ENCODE measurements at places on chromosomes 16 and 17.

DNA sequence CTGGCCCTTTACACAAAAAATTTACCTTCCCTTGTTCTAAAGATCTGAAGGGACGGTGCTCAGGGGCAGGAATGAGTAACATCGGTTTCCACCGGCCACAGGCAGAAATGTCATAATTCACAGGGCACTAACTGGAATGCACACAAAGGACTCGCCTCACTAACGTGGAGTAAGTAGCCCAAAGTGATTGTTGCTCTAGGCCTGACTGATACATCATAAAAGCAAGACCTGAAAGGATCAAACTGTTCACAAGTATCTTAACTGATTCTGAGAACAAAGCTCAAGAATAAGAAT lies 8.9 kb upstream of the TCF25 start:
- no peak for DNase-seq

DNA sequence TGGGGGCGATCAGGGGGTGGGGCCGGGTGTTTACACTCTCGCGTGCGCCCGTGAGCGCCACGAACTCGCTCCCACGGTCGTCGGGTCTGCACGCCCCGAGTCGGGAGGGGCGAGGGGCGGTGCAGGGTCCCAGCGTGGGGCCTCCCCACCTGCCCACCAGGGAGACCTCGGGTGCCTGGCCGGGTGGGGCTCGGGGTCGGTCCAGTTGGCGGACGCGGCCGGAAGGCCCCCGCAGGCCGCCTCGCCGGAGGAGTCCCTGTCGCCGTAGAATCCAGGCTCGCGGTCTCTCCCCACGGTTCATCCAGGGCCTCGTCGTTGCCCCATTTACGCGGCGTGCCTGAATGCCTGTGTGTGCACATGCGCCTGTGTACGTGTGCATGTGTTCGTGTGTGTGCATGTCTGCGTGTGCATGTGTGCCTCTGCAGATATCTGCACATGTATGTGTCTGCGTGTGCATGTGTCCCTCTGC lies 510 bp upstream of the RAB40B start:
- no peak for DNase-seq

GRCh38 chr16:5512014-5512413 lies 414.4 kb upstream of the EEF2KMT start:
- no peak for DNase-seq

GRCh38 chr16:59605706-59606105 lies 871.6 kb upstream of the GOT2 start:
- no peak for DNase-seq

GRCh38 chr17:75681289-75681688 lies 14.2 kb downstream of the SAP30BP start:
- DNase-seq: no peak

DNA sequence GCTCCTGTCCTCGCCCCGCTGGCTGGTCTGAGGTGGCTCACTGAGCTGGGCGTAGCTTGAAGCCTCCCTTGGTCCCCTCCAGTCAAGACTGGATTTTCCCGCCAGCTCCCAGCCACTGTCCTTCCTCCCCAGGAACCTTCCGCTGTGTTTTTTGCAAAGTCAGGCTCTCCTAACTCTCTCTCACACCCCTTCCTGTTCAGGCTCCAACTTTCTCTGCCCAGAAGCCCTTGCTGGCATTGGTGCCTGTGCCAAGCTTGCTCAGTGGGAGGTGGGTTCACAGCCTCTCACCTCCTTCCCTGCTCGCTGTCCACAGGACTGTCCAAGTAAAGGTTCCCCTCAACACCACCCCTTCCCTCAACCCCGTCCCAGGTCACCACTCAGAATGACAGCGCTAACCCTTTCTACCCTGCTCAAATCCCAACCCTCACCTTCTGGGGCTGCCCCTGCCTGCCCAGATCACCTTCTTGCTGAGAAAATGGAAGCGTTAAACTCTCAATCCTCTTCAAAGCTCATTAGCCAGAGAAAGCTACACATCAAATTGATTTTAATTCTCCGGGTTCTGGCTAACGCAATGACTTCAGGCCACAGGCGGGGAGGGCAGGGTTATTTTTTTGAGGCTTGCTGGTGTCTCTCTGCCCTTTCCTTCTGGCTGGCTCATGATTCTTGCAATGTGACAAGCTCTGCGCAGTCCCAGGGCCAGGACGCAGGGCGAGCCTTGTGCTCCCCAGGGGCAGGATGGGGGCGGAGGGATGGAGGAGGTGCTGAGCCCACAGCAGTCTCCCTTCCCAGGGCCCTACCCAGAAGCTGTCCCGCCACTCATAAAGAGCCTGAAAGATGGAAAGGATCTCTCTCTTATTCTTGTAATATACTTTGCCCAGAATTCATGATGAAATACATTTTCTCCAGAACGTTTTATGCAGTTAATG lies 357.2 kb upstream of the TNRC6C start:
- DNase-seq: no peak

DNA sequence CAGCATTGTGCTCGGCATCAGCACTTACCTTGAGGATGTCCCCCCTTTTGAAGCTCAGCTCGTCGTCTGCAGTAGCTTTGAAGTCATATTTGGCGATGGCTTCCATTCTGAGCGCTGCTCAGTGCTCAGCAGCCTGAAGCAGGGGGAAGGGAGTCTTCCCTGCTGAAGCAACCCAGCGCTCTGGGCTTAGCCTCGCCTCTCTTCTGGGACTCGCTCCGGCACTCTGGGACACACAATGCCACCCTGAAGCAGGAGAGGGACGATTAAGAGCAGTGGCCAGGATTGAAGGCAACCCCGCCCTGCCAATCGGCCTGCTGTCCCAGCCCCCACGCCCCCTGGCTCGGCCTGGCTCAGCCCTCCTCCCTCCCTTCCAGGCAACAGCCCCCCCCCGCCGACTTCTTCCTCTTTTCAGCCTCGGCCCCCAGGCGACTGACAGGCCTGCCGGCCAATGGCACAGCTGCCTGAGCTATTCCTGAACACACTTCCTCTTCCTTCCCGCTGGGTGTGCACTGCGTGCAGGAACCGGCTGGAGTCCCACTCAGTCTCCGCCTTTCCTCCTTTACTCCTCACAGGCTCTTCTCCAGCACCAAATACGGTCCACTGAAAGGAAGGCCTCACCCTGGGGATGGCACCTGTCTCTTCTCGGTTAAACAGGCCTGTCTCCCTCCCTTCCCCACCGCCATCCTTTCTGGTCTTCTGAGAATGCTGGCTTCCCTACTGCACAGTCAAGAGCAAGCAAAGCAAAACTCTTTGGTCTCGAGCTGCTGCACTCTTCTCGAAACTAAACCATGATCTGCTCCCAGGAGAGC lies 11.8 kb downstream of the GRB2 start:
- DNase-seq: peak; percentile 88

- DNase-seq: peak; percentile 98
Observed at GRCh38 chr16:22195695-22196558, 10.2 kb upstream of the EEF2K start.

DNA sequence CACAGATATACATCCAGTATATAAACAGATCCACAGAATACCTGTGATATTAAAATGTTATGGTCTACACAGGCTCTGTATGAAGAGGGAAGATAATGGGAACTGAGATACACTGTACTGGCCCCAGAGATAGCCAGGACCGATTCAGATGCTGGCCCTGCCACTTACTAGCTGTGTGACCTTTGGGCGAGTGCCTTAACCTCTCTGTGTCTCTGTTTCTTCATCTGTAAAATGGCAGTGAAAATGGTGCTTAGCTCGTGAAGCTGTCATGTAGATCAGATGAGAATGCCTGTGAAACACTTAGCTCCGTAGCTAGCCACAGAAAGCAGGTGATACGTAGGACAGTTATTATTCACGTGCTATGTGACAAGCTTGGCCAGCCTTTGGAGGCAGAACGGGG lies 22.2 kb downstream of the NKD1 start:
- no peak for DNase-seq

DNA sequence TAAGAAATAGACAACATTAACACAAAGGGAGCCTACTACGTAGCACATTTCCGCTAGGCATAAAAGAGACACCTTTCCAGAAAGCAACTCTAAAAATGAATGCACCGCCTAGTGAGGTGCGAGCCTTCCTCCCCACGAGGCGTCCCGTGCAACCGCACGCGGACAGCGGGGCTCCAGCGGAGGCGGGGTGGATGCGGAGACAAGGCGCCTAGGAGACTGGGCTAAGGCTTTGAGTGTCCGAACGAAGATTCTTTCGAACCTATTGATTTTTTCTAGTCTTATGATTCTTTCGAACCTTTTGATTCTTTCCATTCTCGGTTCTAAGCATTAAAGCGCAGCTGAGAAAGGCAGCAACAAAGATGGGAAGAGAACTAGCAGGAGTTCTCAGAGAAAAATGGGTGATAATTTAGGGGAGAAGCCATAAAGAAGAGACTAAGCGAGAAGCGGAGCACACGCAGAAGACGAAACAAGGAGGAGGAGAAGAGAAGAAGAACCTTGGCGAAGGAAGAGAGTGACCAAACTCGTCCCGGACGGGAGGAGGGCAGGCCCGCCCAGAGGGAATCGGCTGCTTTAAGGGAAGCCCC lies 394 bp upstream of the CPD start:
- peak; percentile 71 for DNase-seq

DNA sequence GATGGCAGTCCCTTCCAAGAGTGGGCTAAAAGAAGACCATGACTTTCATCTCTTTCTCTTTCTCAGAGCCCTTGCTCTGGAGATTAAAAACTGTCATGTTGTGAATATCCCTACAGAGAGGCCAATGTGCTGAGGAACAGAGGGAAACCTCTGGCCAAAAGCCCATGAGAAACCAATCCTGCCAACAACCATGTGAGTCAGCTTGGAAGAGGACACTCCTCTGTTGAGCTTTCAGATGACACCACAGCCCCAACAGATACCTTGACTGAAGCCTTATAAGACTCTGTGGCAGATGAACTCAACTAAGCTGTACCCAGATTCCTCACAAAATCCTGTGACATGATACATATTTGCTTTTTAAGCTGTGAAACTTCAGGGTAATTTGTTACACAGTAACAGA lies 19.6 kb downstream of the CPPED1 start:
- DNase-seq: no peak

DNA sequence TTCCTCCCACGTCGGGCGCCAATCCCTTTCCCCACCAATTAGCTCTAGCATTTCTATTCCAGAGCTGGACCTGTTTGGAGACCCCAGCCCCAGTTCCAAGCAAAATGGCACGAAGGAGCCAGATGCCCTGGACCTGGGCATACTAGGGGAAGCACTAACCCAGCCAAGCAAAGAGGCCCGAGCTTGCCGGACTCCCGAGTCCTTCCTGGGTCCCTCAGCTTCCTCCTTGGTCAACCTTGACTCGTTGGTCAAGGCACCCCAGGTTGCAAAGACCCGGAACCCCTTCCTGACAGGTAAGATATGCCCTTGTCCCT lies 5.6 kb upstream of the SPATA20 start:
- DNase-seq: no peak

GRCh38 chr17:81513753-81514488 lies 1.3 kb upstream of the ACTG1 start:
- peak; percentile 74 for DNase-seq

- peak; percentile 35 for DNase-seq
Observed at GRCh38 chr17:6374271-6374691, 60.6 kb downstream of the AIPL1 start.

GRCh38 chr16:59913666-59914065 lies 1179.5 kb upstream of the GOT2 start:
- no peak for DNase-seq

DNA sequence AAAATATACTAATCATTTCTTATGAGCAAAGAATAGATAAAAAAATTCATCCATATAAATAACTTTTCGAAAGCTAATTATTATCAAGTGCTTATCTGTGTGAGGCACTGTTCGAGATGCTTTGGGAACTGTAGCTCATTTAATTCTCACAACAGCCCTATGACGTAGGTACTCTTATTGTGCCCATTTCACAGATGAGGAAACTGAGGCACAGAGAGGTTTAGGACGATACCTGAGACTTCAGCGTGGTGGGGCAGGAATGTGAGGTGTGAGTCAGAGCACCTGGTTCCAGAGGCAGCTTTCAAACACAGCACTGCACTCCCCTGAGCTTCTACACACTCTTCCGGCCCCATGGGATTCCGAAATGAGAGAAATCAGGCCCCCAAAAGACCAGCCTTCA lies 185.8 kb upstream of the HSBP1 start:
- DNase-seq: no peak

GRCh38 chr16:24789881-24790280 lies 55.9 kb upstream of the SLC5A11 start:
- DNase-seq: no peak

DNA sequence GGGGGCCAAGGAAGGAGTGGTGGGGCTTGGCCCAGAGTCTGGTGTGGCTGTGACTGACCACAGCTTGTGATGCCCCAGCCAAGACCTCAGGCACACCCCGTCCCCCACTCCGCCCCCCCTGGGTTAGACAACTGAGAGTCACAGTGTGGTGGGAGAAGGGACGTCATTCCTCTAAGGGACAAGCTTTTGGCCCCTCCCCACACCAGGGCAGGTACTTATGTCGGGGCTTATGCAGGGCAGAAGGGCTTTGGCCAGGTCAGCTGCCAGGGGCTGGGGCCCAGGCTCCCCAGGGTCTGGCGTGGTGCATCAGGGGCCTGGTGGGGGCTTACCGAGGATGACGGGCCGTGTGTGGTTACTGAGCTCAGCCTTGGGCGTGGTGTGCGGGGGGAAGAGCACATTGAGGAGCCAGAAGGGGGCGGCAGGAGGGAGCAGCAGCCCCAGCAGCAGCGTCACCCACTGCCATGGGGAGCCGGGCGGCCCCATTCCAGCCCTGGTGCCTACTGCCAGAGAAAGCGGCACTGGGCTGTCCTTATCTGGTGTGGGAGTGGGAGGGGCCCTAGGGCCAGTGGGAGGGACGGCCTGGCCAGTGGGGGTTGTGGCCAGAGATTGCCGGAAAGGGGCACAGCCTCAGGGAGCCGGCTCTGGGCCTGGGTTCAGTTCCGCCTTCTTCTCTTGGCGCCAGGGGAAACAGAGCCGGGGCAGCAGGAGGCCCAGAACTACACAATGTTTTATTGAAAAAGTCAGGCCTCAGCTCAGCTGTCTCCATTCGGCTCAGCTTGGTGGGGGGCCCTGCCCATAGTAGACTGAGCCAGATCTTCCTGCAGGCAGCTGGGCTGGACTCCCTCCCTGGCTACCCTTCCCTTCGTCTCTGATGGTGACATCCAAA lies at the start of gene LCAT:
Gene LCAT (minus strand): TSS at position 502 of the 886 bp plus-strand sequence. CDS start 19 bp downstream, at position 483.
- no peak for DNase-seq

DNA sequence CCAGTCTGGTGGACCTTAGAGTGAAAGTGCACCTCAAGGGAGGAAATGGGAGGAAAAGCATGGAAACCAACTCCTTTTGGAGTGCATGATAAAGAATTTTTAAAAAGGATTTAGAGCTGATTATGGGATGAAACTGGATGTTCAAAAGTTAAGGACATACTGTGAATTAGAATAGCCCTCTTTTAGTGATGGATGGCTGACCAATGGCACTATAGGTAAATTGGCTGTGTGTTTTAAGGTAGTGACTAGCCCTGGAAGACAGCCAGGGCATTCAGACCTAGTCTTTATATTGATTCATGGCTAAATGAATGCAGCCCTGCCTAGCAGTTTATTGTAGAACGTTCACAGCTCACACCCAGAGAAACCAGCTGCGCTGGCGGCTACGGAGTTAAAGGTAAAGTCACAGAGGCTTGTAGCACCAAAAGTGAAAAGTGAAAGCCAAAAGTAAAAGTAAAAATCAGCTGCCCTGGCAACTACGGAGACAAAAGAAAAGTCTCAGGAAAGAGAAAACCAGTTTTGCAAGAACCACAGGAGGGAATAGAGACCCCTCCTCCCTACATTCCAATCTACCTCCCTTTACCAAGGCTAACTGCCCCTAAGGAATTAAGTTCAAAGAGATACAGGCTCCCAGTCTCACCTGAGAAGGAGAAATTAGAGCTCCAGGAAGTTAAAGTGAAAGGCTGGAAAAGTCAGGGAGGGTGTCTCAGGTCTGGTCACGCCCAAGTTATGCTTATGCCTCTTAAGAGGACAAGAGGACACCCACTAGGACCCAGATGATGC lies 21.8 kb downstream of the ACSM1 start:
- DNase-seq: peak; percentile 45

Measured in stimulated activated CD8-positive, alpha-beta memory T cell treated with anti-CD3 and anti-CD28 coated beads, Interleukin-4, amount 100 ng/mL, for 48 hours (primary cell).